ENCODE measurements at places on chromosomes 16 and 17. TPM values are rescaled to one million over a fixed set of nuclear protein-coding genes. Genes with fewer than 3 reads are reported as not detected.

DNA sequence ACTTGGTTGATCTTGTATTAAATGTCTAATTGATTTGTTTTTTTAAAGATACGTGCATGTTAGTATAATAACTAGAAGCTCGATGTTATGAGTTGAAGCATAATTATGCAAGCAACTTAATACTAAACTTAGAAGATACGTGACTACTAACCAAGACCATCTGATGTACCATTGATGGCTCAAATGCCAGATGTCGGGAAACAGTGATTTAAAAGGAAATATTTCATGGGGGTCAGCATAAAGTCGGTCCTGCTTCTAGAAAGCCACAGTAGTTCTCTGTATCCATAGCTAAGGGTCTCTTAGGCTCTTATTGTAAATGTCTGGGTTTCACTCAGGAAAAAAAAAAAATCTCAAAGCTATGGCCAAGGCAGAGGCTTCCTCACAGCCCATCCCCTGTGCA is 61.2 kb upstream of the RBFOX1 start:
- no peak for DNase-seq

DNA sequence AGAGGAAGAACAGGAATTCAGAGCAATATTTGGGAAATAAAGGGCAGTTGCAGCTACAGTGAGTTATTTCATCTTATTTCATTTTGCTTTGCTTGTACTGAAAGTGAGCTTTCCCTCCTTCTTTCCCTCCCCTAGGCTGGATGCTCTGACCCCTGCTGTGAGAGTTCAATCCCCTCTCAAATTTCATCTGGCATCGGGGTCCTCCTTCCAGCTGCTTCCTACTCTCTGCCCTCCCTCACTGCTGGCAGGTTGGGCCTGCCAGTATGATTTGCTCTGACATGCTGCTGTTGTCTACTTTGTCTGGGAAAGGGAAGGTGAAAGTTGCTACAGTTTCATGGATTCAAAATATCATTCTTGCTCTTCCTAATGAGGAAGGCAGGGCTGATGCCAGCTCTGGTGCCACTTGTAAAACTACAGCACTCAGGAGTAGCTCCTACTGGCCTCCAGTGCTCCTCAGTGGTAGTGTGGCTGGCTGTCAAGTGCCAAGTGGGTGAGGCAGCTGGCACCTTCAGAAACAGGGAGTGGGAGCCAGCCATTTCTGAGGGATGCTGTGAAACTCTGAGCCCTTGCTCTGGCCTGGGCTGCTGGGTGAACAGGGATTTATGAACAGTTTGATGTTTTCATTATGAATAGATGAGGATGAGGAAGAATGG is 408.6 kb downstream of the HAPSTR1 start:
- no peak for DNase-seq

GRCh38 chr17:10623737-10624338 is 33.3 kb downstream of the MYH3 start:
- DNase-seq: no peak

GRCh38 chr16:15752717-15753488 is 102.9 kb downstream of the NDE1 start:
- DNase-seq: no peak

The DOC2B gene
- 7.7 TPM for total RNA-seq

The GPR139 gene
- total RNA-seq: not detected
